CD4-positive, CD25-positive, alpha-beta regulatory T cell (primary cell): ENCODE measurements at places on chromosomes 11 and 22. TPM values are rescaled to one million over a fixed set of nuclear protein-coding genes. Genes with fewer than 3 reads are reported as not detected.
A peak's percentile ranks its signal among the peaks of the same experiment; 100 is the strongest.

GRCh38 chr11:66466225-66467033 lies at the start of gene PELI3:
Gene PELI3, plus strand, starts transcription at chr11:66466905. Its CDS starts 1,224 bp downstream, at chr11:66468129.
- peak within 1 kb of the TSS; percentile 61 for H3K4me3 ChIP-seq
- no peaks in the 10 kb centered on the region for H3K36me3 ChIP-seq
- H3K27me3 ChIP-seq: no peaks in the 10 kb centered on the region
- DNase-seq: peak; percentile 93

- H3K27me3 ChIP-seq: no peaks in the 10 kb centered on the region
- no peak for DNase-seq
- no peaks in the 10 kb centered on the region for H3K36me3 ChIP-seq
- no peak overlapping the region for H3K27ac ChIP-seq
These were observed 11.6 kb upstream of the DLAT start for GRCh38 chr11:112013497-112014164.

DNA sequence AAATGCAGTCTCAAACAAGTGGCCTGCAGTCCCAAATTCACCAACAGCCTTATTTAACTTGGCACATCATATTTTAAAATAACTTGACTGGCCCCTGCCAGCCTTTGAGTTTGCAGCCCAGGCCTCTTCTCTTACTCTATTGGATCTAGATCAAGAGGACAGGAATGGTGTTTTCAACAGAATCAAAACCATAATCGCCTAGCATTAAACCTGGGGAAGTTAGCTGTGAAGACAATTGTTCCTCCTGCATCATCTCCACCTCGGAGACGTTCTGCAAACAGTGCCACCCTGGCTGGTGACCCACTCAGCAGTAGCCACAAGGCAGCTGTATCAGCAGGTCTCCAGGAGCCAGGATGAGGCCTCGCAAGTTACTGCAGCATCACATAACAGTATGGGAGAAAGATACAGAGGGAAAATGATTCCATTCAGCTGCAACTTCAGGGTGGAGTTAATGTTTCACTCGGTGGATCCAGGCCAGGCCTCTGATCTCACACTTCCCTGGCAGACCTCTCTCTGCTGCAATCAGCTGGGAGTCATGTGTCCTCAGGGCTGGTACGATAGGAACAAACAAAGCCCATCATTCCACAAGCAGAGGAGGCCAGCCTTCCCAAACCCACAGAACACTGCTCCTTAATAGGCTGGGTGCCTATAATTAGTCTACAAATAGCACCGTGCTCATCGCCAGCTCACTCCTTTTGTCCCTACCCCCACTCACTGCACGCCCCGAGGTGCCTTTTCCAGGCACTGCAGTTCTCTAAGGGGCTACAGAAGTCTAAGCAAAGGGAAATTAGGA lies 18.6 kb upstream of the SCN2B start:
- H3K27ac ChIP-seq: no peak overlapping the region
- H3K4me3 ChIP-seq: no peak overlapping the region
- no peaks in the 10 kb centered on the region for H3K27me3 ChIP-seq
- H3K4me1 ChIP-seq: no peaks in the 10 kb centered on the region

DNA sequence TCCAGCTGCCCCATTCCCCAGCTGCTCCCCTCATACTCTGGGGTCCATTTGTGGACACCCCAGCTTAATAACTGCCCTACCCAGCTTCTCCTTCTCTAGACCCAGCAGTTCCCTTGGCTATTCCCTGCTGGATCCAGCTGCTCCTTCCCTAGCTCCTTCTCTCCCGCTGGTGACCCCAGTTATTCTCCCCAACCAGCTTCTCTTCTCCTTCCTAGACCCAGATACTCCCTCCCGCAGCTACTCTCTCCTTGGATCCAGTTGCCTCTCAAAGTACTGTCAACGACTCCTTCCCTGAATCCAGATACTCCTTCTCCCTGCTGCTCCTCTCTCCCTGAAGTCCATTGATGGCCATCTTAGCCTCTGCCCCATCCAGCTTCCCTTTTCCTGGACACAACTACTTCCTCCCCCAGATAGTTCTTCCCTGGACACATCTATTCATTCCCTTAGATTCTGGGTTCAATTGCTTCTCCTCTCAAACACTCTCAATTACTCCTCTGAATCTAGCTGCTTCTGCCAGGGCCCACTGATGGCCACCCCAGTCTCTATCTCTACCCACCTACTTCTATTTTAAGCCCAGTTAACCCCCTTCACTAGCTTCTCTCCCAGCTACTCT lies 11.6 kb downstream of the SELENOM start:
- no peak for DNase-seq
- H3K4me1 ChIP-seq: no peaks in the 10 kb centered on the region
- no peak overlapping the region for H3K4me3 ChIP-seq
- no peaks in the 10 kb centered on the region for H3K27me3 ChIP-seq
- H3K36me3 ChIP-seq: no peaks in the 10 kb centered on the region
- no peak overlapping the region for H3K27ac ChIP-seq

DNA sequence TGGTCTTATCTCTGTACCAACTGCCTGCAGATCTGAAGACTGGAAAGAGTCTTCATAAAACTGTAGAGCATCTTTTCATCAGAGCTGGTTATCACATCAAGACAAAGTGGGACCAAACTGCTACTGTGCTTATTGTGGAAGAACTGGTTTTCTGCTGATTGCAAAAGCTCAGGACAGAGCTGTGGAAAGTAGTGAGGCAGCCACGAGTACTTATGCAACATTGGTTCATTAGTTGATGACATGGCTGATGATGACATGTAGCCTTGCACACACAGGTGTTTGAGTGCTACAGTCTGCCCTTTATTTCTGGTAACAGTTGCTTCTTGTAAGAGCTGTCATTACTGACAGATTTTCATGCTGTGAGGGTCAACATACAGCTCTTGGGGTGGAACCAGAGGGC lies 185.4 kb upstream of the GUCY1A2 start:
- H3K36me3 ChIP-seq: no peaks in the 10 kb centered on the region
- no peak for DNase-seq
- H3K27me3 ChIP-seq: no peaks in the 10 kb centered on the region
- H3K4me1 ChIP-seq: no peaks in the 10 kb centered on the region
- no peak overlapping the region for H3K27ac ChIP-seq

- H3K4me3 ChIP-seq: peak overlapping the region; percentile 67
- H3K4me1 ChIP-seq: peaks cover 92% of the 10 kb centered on the region
- peaks cover 74% of the 10 kb centered on the region for H3K36me3 ChIP-seq
- peak overlapping the region; percentile 70 for H3K27ac ChIP-seq
These were observed 39.9 kb downstream of the CD44 start for GRCh38 chr11:35178873-35179272.

GRCh38 chr11:119026970-119027369 lies 3.7 kb downstream of the SLC37A4 start:
- peaks cover 17% of the 10 kb centered on the region for H3K4me1 ChIP-seq
- no peak overlapping the region for H3K27ac ChIP-seq
- peaks cover 37% of the 10 kb centered on the region for H3K36me3 ChIP-seq

DNA sequence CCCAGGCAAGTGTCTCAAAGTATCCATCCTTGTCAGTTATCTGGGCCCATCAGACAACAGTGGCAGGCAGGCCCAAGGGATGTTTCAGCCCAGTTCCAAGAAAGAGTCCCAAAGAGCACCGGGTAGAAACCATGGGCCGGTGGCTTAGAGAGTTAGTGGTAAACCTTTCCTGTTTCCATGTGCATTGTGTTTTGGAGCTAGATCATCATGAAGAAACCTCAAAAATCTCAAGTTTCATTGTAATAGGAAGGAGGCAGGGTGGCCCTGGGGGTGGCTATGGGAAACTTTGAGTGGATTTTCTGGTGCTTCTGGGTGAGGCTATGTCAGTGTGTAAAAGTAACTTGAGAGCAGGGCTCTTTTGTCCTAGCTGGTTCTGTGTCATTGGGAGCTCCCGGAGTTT lies 68.1 kb downstream of the UBASH3B start:
- no peaks in the 10 kb centered on the region for H3K27me3 ChIP-seq
- H3K4me3 ChIP-seq: no peak overlapping the region
- no peak for DNase-seq
- H3K27ac ChIP-seq: no peak overlapping the region
- H3K4me1 ChIP-seq: peaks cover 54% of the 10 kb centered on the region

DNA sequence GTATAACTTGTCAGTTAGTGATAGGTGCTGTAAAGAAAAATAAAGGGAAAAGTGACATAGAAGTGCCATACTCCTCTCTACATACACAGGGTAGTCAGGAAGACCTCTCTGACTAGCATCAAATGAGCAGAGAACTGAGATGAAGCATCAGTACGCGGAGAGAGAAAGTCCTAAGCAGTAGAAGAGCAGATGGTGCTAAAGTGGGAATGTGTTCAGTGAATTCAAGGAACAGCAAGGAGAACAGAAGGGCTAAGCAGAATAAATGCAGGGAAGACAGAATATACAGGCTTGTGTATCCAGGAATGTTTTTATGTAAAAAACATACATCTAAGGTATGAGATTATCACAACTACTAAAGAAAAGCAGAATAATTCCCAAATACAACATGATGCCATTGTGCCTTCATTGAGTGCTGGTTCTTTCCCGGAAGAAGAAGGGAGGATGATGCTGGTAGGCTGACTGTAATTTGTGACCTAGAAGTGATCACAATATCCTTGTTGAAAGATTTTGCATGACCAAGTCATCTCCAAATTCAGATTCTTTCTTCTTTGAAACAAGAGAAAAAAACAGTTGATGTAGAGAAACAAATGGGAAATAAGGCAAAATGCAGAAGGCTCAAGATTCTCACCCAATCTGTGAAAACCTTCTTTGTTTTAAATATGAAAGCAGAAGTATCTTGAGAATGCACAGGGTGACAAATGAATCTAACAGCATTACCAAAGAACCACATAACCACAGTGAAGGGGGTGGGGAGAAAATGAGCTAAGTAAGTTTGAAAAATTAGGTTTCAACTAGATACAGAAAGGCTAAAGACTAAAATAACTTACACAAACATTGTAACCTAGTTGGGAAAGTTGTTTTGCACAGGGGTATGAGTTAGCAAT lies 20.5 kb downstream of the MRE11 start:
- H3K27me3 ChIP-seq: no peaks in the 10 kb centered on the region
- no peaks in the 10 kb centered on the region for H3K4me1 ChIP-seq
- no peak for DNase-seq
- H3K27ac ChIP-seq: no peak overlapping the region
- H3K4me3 ChIP-seq: no peak overlapping the region

GRCh38 chr11:68342459-68343158 lies 30.2 kb downstream of the LRP5 start:
- H3K27ac ChIP-seq: no peak overlapping the region
- peaks cover 25% of the 10 kb centered on the region for H3K4me1 ChIP-seq
- no peaks in the 10 kb centered on the region for H3K27me3 ChIP-seq

GRCh38 chr11:34140149-34140548 lies 34.7 kb downstream of the NAT10 start:
- DNase-seq: no peak
- H3K27ac ChIP-seq: no peak overlapping the region

GRCh38 chr22:36755316-36755715 lies 20.6 kb downstream of the IFT27 start:
- no peaks in the 10 kb centered on the region for H3K36me3 ChIP-seq
- peaks cover 5% of the 10 kb centered on the region for H3K4me1 ChIP-seq
- no peak overlapping the region for H3K4me3 ChIP-seq
- DNase-seq: no peak

DNA sequence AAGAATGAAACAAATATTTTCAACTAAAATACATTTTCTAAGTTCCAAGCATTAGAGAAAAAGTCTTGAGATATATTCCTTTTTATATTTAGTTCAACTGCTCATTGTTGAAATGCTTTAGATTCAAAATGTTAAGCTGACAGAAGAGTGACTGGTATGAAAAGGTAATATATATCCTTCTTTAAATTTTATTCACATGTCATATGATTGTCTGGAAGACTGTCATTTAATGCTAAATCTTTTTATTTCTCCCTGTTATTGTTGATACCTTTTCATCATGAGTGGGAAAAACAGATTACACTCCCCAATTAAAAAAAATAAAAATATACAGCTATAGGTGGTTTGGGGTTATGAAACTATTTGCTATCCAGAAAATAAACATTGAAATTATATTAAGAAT lies 965.4 kb downstream of the JRKL start:
- H3K36me3 ChIP-seq: no peaks in the 10 kb centered on the region
- H3K4me1 ChIP-seq: no peaks in the 10 kb centered on the region
- H3K27ac ChIP-seq: no peak overlapping the region

- no peak for DNase-seq
- H3K27me3 ChIP-seq: no peaks in the 10 kb centered on the region
- H3K27ac ChIP-seq: no peak overlapping the region
- H3K4me1 ChIP-seq: peaks cover 10% of the 10 kb centered on the region
- no peak overlapping the region for H3K4me3 ChIP-seq
These were observed 5.6 kb downstream of the INPPL1 start for GRCh38 chr11:72229925-72230763.

- H3K4me1 ChIP-seq: no peaks in the 10 kb centered on the region
- no peak for DNase-seq
- H3K27me3 ChIP-seq: no peaks in the 10 kb centered on the region
These were observed 64.7 kb downstream of the BDNF start for GRCh38 chr11:27635567-27636037.

DNA sequence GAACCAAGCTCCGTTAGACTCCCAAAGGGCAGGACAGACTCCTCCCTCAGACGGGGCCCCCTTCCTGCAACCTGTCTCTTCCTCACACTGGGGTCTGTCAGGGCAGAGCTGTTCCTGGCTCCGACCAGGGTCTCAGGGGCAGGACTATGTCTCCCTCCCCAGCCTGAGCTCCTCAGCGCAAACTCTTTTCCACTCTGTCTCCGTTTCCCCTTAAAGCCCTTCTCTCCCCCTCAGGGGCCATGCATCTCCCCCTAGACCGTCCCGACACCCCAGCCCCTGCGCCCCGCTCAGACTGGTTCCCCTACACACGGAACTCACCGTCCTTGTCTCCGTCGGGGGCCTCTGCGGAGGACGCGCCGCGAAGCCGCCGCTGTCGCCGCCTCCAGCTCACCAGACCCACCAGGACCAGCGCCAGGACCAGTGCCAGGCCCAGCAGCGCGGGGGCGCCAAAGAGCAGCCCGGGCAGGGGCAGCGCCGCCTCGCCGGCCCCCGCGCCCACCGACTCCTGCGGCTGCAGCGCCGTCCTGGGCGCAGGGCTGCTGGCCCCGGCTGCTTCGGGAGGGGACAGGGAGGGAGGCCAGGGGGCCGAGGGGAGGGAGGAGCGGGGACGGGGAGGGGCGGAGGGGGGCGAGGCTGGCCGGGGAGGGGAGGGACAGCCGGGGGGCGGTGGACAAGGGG lies 684 bp downstream of the TNFRSF13C start:
- peak; percentile 79 for DNase-seq
- no peaks in the 10 kb centered on the region for H3K27me3 ChIP-seq
- peaks cover 12% of the 10 kb centered on the region for H3K4me1 ChIP-seq

Gene AP1B1
- total RNA-seq: 40.8 TPM

Gene WBP2NL
- 2.9 TPM for total RNA-seq

Gene SYTL2
- 40.0 TPM for total RNA-seq

Gene OR8D4
- not detected for total RNA-seq

Gene PRG3
- total RNA-seq: not detected

Gene BIK
- 1.7 TPM for total RNA-seq

Gene UPB1
- total RNA-seq: 3.8 TPM

Gene SCN3B
- not detected for total RNA-seq

Gene OR52A1
- not detected for total RNA-seq
